Activated naive CD8-positive, alpha-beta T cell treated with anti-CD3 and anti-CD28 coated beads for 36 hours (primary cell): ENCODE measurements at places on chromosomes 5 and 9.

DNA sequence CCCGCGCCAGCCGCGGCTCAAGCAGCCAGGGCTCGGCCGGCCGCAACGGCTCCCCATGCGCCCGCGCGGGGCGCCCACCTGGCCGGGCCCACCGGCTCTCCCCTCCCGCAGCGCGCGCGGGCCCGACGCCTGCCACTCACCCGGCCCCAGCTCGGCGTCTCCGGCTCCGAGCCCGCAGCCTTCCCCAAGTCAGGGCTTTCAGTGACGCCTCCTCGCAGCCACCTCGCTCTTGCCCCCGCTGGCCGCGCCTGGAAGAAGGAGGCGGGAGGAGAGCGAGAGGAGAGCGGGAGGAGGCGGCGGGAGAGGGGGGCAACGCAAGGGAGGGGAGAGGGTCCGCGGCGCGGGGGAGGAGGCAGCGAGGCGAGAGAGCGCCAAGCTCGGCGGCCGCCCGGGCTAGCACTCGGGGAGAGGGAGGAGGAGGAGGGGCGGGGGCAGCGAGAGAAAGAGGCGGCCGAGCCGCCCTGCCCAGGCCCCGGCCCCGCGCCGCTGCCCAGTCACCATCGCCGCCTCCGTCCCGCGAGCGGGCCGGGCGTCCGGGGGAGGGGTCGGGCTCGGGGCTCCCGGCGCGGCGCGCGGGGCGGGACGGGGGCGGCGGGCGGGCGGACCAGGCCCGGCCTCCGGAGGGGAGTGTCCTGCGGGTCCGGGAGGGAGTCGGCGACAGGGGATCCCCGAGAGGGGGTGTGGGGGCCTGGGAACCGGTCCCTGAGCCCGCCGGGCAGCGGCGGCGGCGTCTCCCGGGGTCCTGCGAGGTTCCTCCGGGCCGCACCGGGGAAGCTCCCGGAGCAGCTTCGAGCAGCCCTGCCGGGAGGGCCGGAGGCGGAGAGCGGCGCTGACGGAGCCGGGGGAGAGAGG, at the start of gene LHFPL2:
LHFPL2 (minus strand) TSS at position 414 of the 852 bp plus-strand sequence. CDS start 138,559 bp downstream, outside the sequence.
- peak; percentile 43 for DNase-seq

GRCh38 chr5:135593886-135594285, 15.1 kb upstream of the CXCL14 start:
- DNase-seq = no peak

- no peak for DNase-seq
Measured at GRCh38 chr5:32621256-32621655, 35.9 kb downstream of the SUB1 start.

DNA sequence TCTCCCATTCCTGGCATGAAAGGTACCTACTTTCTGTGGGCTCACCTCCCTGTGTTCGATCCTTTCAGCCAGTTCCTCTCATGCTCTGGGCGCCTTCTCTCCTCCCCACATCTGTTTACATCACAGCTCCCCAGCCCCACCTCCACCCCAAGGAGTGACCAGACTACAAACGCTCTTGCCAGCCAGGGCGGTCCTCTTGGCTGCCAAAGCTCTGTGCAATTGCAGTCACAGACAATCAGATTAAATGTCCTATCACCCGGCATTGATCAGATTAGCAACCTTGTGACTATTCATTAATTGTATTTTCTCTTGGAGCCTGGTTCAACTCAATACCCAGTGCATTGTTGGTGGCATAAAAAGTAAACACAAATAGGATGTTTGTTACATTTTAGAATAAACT, 211.2 kb upstream of the TBCA start:
- no peak for DNase-seq

DNA sequence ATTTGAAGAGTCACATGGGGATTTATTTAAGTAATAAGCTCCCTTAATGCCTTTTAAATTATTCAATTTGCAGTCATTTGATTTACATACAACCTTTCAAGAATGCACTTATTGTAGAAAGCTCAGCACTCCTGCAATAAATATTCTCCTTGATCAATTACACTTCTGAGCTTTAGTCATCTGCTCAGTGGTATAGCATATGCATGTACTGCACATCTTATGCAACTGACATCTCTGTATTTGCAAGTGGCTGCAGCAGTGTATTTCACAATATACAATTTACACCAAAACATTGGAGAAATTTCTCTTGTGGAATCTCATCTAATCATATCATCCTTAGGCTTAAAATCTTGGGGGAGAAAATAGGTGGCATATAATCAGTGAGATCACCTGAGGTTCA, 325.7 kb downstream of the SLF1 start:
- no peak for DNase-seq

GRCh38 chr9:81384911-81385310, 304.4 kb downstream of the TLE1 start:
- DNase-seq = no peak

DNA sequence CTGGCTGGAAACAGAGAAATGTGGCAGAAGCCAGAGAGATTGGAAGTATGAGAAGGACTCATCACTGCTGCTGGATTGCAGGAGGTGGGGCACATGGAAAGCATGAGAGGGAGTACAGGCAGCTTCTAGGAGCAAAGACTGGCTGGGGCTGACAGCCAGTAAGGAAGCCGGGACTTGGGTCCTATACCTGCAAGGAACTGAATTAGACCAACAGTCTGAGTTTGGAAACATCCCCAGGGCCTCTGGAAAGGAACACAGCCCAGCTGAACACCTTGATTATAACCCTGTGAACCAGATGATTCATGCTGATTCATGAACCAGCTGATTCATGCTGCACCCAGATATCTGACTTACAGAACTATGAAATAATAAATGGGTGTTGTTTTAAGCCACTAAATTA, 93.4 kb downstream of the OSTF1 start:
- no peak for DNase-seq

GRCh38 chr9:105969636-105970035, 275.3 kb downstream of the TMEM38B start:
- no peak for DNase-seq

DNA sequence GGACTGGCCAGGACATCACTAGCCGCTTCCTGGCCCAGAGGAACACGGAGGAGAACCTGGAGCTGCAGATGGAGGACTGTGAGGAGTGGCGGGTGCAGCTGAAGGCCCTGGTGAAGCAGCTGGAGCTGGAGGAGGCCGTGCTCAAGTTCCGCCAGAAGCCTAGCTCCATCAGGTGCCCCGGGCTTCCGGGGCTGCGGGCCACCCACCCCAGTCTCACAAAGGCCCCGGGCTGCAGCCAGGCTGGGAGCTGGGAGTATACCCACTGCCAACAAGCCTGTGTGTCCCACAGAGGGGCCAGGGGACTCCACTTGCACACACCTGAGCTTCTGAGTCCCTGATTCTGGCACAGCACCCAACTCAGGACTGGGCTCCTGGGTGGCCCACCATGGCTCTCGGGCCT, 1.7 kb upstream of the RABL6 start:
- no peak for DNase-seq

DNA sequence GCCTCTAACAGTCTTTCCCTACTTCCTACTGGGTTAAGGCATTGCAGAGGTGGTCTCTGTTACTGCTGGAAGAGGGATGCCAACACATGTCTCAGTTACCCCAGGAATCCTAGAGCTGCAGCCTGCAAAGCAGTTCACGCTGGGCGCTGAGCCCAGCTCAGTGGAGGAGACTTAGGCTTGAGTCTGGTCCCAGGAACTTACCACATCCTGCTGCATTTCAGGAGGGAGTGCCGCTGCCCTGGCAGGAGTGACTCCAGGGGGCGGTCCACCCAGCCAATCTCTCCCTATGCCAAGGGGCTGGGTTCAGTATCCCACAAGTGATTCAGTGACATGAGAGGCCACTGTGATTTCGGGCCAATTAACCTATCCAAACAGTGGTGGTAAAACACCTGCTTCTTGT, 7.6 kb downstream of the TTC16 start:
- no peak for DNase-seq

- no peak for DNase-seq
Measured at GRCh38 chr9:121752929-121753328, 101.5 kb downstream of the DAB2IP start.
